ENCODE measurements at places on chromosomes 6 and 20.

DNA sequence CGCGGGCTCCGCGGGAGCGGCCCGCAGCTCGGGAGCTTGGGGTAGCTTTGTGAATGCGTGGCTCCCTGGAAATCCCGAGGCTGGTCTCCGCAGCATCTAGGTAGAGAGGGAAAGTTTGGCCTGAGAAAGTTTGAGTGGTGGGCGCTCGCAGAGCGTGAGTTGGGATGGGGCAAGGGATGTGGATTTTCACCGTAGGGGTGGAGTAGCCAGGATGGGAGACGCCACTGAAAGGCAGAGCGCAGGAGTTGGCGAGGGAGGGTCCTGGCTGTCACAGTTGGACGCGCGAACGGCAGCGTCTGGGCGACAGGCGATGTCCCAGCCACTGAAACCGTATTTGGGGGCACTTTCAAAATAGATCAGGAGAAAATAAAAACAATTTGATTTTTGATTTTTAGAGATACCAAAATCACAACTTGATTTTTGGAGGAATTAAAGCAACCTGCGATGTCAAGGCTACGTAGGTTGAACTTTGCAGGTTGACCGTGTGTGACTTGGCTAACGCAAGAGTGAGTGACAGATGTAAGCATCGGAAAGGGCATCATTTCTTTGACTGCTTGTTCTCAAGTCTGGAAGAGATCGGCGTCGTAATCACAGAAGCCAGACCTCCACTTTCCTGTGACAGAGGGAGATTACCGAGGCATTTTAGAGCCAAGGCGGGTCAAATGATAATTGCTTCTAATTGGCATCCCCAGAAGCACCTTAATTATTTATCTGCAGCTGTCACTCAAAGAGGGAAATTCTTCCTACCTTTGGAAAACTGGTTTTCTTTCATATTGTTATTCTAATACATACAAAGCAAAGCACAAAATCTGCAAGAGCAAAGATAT lies 646 bp downstream of the HEY2 start:
- no peak for DNase-seq

DNA sequence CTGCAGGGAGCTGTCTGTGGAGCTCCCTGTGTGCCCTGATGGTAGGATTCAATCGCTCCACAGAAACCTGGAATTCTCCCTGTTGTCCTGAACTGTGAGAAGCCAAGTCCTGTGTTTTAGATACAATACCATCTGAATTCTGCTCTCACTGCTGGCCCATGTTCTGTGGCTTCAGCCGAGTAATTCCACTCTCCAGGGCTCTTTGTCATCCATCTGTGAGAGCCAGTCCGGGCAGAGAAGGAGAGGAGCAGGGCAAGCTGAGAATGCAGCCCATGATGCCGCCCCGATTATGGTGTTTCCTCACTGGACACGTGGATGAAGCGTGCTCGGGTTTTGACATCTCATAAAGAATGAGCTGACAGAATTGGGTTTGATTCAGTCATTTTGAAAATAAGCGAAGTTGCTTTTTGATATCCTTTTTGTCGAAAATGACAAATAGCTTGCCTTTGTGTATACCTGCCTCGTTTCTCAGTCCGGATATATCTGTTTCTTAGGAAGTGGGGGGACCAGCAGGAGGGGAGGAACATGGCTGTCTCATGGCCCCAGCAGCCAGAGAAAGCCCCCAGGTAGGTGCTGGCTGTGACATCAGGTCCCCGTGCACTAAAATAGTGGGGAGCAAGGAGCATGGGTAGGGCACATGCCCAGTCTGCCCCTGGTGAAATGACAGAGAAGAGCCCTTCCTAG lies 8.2 kb upstream of the CD93 start:
- DNase-seq: no peak

- DNase-seq: no peak
These were observed 1.7 kb downstream of the SAPCD1 start for GRCh38 chr6:31764198-31764597.

DNA sequence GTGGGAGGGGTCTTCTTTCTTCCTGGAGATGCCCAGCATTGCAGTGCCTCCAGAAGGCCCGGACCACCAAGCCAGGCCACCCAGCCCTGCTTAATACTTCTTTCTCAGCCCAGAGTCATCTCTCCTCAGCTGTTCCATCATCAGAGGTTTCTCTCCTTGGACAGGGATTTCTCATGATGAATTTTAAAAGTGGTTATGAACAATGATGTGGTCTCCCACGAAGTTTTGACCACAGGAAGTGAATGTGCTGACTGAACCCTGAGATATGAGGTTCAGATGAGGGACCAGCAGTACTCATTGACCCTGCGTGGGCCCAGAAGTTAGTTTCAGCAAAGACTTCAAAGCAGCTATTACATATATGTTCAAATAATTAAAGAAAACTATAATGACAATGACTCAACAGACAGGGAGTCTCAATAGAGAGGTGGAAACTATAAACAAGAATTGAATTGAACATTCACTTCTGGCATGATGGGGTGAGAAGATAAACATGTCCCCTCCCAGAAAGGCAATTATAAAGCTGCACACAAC lies 114.5 kb upstream of the SLC22A16 start:
- no peak for DNase-seq

- DNase-seq: no peak
These were observed 74.7 kb upstream of the RUNX2 start for GRCh38 chr6:45253453-45253852.

DNA sequence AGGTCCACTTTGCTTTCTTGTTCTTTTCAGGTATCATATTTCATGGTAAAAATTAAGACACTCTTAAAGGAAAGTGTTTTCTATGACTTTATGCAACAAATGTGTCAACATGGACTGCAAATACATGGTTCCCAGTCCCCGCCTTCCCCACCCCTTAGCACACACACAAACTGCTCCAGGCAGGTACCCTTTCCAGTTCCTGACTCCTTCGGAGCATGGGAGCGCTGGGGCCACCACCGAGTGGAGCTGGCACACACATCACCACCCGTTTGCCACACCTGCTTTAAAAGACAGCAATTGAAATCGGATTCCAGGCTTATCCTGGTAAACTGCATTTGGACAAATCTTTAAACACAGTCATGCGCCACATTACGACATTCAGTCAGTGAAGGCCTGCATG lies 22.2 kb downstream of the RNASET2 start:
- DNase-seq: no peak

DNA sequence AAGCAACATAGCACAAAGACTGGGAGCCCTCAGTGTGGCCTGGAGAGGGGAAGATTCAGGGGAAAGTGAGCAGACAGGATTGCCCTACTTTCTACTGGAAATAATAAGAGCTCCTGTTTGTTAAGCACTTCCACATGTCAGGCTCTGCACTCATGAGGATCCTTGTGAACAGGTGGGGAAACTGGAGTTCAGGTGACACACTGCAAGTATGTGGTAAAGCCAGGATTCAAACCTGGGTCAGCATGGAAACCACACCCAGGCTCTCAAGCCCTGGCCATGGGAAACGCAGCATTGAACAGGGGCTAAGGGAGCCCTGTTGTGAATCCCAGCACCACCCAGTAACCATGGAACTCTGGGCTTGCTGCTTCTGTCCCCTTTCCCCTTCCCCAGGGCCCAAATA lies 42.8 kb upstream of the ID1 start:
- no peak for DNase-seq

- DNase-seq: no peak
These were observed 50.3 kb downstream of the CDS2 start for GRCh38 chr20:5177071-5177470.

GRCh38 chr20:18267815-18268214 lies 20.5 kb upstream of the ZNF133 start:
- DNase-seq: no peak

DNA sequence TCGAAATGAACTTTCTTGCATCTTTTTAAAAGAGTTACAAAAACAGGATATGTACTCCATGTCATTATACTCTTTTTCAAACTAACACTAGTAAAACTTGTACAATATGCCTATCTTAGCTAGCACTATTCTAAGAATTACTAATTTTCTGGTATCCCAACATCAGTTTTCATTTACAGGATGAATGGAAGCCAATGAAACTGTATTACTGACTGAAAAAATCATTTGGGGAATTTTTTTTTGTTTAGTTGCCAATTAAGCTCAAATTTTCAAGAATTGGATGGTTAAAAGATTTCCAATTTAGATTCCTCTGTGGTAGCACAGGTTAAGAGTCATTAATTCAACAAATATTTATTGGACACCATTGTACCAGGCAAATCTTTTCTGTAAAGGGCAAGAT lies 30.7 kb downstream of the TASP1 start:
- DNase-seq: no peak

DNA sequence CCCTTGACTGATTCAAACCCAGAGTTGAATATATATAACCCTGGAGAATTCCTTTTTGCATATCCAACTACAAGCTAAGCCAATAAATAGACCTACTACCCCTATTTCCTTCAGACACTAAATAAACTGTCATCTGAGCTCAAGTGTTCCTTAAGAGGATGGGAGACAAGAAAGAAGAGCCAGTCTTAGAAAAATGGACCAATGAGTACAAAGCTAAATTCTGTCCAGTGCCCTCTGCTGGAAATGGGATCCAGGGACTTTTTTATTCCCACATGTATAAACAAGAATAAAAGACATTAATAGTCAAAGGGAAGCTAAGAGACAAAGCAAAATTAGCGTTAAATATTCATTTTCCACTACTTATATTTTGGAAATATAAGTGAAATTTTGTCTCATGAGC lies 4.8 kb downstream of the PPP1R10 start:
- DNase-seq: no peak

GRCh38 chr6:43634702-43635303 lies 837 bp upstream of the MAD2L1BP start:
- no peak for DNase-seq

DNA sequence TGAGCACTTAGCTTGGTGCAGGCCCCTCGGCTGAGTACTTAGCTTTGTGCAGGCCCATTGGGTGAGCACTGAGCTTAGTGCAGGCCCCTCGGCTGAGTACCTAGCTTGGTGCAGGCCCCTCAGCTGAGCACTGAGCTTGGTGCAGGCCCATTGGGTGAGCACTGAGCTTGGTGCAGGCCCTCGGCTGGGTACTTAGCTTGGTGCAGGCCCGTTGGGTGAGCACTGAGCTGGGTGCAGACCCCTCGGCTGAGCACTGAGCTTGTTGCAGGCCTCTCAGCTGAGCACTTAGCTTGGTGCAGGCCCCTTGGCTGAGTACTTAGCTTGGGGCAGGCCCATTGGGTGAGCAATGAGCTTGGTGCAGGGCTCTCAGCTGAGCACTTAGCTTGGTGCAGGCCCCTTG lies 387.1 kb downstream of the THBS2 start:
- DNase-seq: no peak

DNA sequence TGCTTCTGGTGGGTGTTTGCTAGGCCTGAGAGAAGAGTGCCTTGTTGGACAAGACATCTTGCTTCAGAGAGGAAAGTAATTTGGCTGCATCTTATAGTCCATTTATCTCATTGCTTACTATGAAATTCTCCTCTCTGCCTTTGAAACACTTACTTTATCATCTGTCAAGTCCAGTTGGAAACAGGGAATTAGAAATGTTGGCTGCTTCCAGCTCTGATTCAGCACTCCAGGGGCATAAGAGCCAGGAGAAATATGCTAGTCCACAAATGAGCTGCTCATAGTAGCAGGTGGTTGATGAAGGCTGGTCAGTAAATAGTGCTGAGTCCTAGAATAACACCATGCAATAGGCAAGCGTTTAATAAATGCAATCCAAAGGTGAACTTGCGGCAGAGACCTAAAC lies 227.1 kb downstream of the SLC35F1 start:
- no peak for DNase-seq

DNA sequence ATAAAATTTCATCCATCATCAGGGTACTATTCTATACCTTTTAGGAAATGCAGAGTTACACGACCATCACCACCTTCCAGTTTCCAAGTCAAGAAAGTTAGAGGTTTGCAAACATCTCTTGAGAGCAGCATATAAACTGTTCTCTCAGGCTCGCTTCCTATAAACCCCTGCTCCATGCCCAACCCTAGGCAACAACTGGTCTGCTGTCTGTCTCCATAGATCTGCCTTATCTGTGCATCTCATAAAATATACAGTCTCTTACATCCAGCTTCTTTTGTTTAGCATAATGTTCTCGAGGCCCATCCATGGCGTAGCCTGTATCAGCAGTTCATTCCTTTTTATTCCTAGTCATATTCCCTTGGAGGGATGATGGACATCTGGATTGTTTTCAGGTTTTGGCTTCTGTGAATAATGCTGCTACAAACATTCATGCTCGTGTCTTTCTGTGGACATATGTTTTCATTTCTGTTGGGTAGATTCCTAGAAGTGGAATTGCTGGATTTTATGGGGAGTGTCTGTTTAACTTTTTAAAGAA lies 6.1 kb downstream of the PTPRT start:
- no peak for DNase-seq

DNA sequence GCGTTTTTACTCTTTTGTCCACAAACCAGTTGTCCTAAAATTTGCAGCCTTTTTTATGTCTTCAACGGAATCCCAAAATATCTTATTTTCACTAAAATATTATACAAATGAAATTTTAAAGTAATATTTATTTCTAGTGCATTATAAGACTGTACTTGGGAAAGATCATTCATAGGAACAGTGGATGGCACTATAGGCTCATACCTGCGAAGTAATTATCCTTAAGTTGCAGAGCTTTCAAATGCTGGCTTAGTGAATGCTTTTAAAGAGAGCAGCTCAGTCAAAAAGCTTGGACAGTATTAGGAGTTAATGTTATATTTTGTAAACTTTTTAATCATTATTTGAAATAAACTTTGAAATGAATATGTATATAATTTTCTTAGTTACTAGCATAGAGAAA lies 254.9 kb downstream of the CDKAL1 start:
- no peak for DNase-seq

DNA sequence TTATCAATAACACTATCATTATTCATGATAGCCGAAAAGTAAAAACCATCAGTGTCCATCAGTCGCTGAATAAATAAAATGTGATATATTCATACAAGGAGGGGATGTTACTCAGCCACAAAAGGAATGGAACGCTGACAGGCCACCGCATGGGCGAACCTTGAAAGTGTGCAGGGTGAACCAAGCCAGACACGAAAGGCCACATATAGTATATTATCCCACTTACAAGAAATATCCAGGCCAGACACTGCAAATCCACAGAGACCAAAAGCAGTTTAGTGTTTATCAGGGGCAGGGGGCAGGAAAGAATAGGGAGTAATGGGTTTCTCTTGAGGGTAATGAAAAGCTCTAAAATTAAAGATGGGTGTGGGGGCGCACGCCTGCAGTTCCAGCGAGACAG lies 5.7 kb downstream of the SOX18 start:
- no peak for DNase-seq

DNA sequence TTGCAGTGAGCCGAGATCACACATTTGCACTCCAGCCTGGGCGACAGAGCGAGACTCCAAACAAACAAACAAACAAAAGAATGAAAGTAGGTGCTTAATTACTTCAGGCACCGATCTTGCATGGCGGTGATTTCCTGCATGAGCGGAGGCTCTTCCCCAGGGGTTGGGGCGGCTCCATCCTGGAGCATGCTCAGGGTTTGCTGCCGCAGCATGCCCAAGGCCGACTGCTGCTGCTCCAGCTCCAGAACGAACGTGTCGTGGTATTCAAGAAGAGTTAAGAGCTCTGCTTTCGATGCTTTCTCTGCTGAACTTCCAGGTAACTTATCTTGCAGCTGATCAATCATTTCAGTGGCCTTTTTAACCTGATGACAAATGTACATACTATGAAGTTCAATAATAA lies 313.8 kb downstream of the SYNE1 start:
- DNase-seq: no peak

All from progenitor cell of endocrine pancreas (in vitro differentiated cells).